ENCODE measurements at places on chromosomes 1 and 21.
A peak's percentile ranks its signal among the peaks of the same experiment; 100 is the strongest.

- peak; percentile 22 for DNase-seq
Observed at GRCh38 chr1:74592580-74593355, 80.4 kb upstream of the LRRC53 start.

DNA sequence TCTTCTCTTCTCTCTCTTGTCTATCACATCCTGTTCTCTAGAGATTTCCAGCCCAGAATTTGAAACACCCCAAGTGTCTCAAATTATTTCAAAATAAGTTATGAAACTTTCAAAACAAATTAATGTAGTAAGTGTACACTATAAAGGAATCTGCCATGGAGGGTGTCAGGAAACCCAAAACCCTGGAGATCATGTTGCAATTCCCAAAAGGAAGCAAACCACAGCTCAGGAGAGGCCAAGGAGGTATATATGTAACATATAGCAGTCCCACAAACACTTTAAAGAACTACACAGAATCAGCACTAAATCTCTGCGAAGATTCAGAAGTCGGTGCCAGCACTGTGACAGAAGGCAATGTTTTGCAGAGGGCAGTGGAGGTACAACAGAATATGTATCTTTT is 26.6 kb downstream of the PTPN14 start:
- DNase-seq, result no peak

GRCh38 chr1:176211396-176212165 is 4.5 kb upstream of the COP1 start:
- no peak for DNase-seq

GRCh38 chr21:41778930-41779600 is 12.2 kb upstream of the RIPK4 start:
- no peak for DNase-seq

DNA sequence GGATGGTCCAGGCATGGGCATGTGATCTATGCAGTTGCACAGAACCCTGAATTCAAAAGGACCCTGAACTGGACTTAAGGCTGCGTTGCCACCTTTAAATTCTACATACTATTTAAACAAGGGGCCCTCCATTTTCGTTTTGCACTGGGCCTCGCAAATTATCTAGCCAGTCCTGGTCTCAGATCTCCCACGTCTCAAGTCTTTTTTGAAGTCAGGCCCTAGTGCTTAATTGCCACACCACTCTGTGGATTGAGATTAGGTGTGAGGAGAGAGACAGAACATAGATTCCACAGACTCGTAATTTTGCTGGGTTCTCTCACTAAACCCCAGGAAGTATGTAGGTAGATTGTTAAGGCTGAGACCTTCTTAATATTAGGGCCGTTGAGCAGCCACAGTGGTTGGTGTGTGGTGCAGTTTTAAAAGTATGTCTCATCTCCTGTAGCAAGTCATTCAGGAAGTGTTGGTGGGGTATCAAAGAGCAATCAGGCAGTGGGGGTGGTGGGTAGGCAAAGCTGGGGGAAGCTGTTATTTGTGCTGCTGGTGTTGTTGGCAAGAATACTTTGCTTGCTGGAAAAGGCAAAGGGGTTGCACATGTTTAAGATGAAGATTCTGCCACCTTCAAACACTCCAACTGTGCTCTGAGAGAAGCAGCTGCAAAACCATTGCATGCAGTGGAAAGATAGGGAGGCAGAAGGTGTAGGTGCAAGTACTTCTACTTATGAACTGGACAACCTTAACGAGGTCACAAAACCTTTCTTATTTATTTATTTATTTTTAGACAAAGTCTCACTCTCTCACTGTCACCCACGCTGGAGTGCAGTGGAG is 11.2 kb downstream of the CD84 start:
- DNase-seq, result no peak

DNA sequence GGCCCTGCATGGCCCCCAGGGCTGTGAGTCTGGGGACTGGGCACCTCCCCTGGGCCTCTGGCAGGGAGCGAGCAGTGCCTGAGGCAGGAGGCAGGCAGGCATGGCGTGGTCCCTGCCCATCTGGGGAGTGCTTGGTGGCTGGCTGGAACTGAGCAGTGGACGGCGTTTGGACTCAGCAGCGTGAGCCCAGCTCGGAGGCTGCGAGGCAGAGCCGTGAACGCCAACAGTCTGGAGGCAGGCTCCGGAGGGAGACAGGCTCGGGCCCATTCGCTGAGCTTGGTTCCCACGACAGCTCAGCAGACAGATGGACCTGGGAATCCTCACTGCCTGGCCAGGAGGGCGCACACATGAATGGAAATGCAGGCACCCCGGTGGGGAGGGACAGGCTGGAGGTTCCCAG is 160.7 kb upstream of the POU3F1 start:
- DNase-seq, result no peak

DNA sequence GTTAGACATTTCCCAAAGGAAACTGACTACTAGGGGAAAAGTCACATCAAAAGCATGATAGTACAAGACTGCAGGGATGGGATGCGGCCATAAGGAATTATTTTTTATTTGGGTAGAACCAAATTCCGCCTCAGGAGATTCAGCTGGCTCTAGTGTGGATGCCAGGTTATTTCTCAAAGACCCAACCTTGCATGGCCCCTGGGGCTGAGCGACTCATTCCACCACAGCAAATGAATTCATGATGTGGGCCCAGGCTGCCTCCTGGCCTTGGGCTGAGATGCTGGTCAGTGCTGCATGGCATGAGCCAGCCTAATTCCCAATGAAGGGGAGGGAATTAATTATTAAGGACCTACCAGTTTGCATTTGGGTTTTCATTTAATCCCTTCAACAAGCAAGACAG is 11.8 kb downstream of the TMEM35B start:
- no peak for DNase-seq

- DNase-seq, result no peak
Observed at GRCh38 chr1:207999972-208000371, 89.0 kb upstream of the CD34 start.

- no peak for DNase-seq
Observed at GRCh38 chr1:202976633-202977032, 9.6 kb upstream of the CYB5R1 start.

GRCh38 chr1:4611563-4612341 is 42.7 kb upstream of the AJAP1 start:
- no peak for DNase-seq

DNA sequence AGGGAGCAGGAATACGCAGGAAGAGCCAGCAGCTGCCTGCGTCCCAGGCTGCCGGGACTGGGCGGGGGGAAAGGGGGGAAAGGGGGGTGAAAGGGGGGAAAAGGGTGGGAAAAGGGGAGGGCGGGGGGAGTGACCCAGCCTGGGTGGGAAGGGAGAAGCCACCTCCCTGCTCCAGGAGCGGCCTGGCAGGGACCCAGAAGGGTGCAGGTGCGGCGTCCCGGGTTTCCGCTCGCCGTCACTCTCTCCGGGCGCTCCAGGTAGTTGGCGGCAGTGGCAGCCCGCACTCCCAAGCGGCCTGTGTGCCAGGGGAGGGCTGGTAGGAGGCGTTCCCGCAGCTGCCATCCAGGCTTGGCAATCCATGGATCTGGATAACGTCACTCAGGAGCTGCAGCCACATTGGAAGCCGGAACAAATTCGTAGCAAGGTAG is 141.0 kb upstream of the NGF start:
- no peak for DNase-seq

DNA sequence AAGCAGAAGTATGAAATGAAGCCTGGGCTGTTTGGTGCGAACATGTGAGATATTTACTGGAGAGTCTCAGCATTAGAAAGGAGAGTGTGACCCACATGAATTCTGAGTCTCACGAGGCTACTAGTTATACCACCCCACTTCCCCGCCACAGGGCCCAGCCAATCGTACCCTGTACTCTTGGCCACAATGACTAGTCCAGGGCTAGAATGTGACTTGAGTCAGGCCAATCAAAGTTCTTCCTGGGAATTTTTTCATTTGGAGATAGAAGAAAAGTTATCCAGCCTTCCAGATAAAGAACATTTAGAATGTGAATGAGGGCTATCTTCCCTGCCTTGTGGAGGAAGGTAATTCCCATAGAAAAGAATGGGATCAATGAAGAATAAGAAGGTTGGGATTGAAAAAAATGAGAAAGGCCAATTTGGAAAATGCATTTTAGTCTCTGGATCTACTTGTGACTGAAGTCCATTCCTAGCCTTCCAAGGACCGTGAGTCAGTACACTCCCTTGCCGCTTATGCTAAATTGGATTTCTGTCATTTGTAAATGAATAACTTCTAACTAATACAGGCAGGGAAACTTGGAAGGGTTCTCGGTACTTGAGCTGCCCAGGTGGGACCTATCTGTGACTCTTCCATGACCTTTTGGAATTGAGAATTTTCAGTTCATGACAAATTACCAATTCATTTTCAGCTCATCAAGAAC is 12.3 kb upstream of the RIMKLA start:
- DNase-seq, result no peak

DNA sequence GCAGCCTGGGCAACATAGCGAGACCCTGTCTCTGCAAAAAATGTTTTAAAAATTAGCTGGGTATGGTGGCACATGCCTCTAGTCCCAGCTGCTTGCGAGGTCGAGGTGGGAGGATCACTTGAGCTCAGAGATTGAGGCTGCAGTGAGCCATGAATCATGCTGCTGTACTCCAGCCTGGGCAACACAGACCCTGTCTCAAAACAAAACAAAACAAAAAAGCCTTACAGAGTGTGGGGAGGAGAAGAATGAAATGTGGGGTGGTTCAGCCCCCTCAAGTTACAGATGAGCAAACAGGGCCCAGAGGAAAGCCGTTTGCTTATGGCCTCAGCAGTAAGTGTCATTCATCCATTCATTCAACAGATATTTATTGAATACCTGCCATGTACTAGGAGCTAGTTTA is 40.7 kb downstream of the RPS6KA1 start:
- no peak for DNase-seq

- DNase-seq, result no peak
Observed at GRCh38 chr1:180181048-180181447, 26.4 kb downstream of the QSOX1 start.

DNA sequence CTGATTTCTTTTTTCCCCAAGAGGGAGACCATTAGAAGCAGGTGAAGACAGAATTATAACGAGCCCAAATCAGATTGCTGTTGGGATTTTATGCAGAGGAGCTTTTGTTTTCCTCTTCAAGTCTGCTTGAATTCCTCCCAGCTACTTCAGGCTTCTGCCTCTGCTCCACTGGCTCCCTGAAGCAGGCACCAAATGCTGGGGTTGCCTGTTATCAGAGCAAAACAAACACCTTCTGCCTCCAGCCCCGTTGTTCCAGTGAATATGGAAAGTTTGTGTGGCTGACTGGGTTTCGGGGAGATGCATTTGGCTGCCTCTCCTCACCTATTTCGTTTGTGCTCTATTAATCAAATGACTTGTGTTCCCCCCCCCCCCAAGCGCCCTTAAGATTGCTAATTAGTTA is 209.2 kb downstream of the URB2 start:
- DNase-seq, result no peak

GRCh38 chr1:72375226-72375625 is 92.9 kb upstream of the NEGR1 start:
- no peak for DNase-seq

DNA sequence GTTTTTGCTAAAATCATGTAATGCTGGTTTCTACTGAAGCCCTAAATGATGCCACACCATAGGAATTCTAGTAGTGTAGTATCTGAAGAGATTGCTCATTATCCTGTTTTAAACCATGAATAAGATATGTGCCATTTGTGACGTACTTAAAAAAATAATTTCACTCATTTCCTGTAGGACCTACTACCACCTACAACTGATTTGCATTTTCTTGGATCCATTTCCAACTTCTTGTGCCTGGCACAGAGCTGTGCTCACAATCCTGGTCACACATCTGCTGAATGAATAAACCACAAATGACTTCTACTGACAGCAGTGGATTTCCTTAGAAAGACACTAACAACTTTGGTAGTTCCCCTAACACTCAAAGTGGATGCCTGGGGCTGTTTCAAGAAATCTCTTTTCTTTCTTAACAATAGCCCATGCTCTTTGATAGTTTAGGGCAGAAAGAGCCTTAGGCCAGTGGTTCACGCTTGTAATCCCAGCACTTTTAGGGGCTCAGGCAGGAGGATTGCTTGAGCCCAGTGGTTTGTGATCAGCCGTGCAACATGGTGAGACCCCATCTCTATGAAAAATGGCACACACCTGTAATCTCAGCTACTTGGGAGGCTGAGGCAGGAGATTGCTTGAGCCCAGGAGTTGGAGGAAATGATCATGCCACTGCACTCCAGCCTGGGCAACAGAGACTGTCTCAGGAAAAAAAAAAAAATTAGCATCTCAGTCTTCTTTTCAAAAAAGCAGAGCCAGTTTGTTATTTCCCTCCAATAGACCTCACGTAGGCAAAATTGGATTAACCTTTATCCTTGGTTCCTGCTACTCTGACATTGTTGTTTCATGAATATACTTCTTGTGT is 13.0 kb upstream of the BATF3 start:
- peak; percentile 48 for DNase-seq

- no peak for DNase-seq
Observed at GRCh38 chr1:36142121-36142520, 7.2 kb downstream of the TRAPPC3 start.

- DNase-seq, result peak; percentile 22
Observed at GRCh38 chr1:212315907-212316306, 30.7 kb downstream of the PPP2R5A start.

GRCh38 chr1:202811296-202812175 is 782 bp downstream of the PCAT6 start:
- no peak for DNase-seq

- DNase-seq, result no peak
Observed at GRCh38 chr1:27339213-27339612, 2.6 kb upstream of the SYTL1 start.

- DNase-seq, result no peak
Observed at GRCh38 chr21:25254491-25255174, 352.6 kb downstream of the MRPL39 start.
